Stromal cell of bone marrow (primary cell): ENCODE measurements at places on chromosomes 13 and 19.
A peak's percentile ranks its signal among the peaks of the same experiment; 100 is the strongest.

GRCh38 chr13:48160606-48161278, 65.8 kb upstream of the MED4 start:
- peak; percentile 73 for DNase-seq

DNA sequence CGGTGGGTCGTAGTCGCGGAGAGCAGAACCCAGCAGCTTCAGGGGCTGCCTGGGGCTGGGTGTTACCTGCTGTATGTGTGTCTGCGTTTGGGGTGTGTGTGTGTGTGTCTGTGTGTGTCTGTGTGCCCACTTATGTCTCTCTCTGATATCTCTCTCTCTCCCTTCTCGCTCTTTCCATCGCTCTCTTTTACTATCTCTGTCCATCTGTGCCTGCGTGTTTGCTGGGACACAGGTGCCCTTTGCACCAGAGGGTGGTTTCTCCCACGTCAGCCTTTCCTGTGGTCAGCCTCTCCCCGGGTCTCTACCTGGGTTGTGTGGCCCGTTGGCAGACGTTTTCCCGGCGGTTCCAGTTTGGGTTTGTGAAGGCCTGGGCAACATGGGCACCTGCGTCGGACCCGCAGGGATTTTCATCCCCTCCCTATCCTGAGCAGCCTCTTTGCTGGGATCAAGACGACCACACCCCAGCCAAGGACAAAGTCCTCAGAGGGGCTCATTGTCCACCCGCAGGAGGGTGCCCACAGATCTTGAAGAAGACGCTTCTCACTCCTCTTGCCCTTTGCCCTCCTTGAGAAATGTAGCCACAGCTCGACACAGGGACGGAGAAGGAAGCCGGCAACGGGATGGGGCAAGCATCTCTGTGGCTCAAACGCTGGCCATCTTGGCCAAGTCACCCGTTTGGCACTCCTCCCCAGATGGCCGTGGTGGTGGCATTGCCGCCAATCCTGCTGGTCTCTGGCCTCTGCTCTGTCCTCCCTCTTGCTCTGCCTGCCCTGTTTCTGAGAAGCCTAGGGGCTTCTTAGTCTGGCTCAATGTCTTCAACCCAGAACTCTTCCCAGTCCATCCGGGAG, 43.3 kb downstream of the ZNF146 start:
- DNase-seq = no peak

DNA sequence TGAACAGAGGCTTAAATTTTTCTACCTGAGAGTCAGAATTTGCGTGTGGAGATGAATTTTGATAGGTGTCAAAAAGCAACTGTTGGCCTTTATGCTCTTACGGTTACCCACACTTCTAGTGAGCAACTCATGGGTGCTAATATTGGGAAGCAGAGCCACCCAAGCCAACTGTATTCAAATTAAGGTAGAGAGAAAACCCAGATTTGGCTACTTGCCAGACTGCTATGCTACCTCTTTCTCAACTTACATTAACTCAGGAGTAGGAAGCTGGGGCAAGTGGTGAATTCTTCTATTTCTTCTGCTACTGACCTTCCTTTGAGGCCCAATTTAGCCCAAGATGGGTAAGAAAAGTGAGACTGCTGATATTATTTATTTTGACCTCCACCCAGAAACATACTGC, 83.9 kb downstream of the OLFM4 start:
- no peak for DNase-seq

DNA sequence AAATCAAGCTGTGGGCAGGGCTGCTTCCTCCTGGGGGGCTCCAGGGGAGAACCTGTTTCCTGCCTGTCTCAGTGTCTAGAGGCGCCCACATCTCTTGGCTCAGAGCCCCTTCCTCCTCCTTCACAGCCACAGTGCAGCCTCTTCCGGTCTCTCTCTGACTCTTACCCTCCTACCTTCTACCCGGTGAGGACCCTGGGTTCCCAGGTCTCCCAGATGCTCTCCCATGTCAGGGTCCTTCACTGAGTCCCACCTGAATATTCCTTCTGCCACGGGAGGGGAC, 153.1 kb downstream of the KDM4B start:
- DNase-seq = no peak

GRCh38 chr13:70622796-70623195, 514.5 kb upstream of the KLHL1 start:
- DNase-seq = no peak

DNA sequence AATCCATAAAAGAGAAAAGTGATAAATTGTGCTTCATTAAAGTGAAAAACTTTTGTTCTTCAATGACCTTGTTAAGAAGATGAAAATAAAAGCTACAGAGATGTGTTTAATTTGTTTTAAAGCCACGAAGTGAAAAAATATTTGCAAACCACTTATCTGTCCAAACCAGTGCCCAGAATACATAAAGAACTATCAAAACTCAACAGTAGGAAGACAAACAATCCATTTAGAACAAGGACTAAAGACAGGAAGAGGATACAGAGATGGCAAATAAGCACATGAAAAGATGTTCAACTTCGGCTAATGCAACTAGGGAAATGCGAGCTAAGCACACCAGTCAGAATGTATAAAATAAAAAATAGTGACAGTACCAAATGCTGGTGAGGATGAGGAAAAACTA, 15.0 kb downstream of the GJB6 start:
- DNase-seq = no peak

- DNase-seq = no peak
Observed at GRCh38 chr13:103961129-103961528, 894.9 kb upstream of the SLC10A2 start.

GRCh38 chr13:76832258-76832988, 53.8 kb downstream of the KCTD12 start:
- DNase-seq = no peak

DNA sequence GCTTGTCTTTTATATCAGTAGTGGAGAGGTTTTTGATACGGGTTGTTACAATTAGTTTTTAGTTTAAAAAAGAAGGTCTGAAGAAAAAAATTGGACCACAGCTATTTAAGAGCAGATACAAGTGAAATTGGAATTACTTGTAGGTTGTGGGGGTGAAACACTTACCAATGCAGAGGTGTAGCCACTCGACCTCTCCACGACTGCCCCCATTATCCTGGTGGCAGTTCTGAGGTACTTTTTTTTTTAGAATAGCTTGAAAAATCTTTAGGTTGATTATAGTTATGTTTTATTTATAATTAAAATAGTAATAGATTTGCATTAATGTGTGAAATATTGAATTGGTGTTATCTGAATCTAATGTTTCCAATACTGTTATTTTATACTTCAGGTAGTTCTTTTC, 60.7 kb downstream of the PAN3 start:
- no peak for DNase-seq

GRCh38 chr13:102878481-102878880, 32.6 kb downstream of the ERCC5 start:
- DNase-seq = no peak

DNA sequence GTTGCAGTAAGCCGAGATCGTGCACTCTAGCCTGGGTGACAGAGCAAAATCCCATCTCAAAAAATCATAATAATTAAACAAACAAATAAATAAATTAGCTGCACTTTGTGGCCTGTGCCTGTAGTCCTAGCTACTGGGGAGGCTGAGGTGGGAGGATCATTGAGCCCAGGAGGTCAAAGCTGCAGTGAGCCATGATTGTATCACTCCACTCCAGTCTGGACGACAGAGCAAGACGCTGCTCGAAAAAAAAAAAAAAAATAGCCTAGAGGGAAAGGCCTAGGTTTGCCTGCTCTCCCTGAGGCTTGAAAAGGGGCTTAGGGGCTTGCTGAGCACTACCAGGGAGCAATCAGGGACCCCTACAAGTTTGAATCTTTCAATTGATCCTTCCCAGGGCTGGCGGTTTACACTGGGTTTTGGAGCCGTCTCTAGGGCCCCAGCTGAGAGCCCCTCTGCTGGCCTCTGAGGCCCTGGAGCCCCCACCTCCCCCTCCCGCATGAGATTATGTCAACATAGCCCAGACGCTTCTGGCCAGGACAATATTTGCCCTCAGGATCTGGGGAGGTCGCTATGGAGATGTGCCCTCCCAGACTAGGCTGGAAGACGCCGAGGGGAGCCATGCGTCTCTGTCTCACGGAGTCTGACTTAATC, 10.4 kb upstream of the GIPR start:
- no peak for DNase-seq

- no peak for DNase-seq
Observed at GRCh38 chr13:68019901-68020300, 789.8 kb upstream of the PCDH9 start.

DNA sequence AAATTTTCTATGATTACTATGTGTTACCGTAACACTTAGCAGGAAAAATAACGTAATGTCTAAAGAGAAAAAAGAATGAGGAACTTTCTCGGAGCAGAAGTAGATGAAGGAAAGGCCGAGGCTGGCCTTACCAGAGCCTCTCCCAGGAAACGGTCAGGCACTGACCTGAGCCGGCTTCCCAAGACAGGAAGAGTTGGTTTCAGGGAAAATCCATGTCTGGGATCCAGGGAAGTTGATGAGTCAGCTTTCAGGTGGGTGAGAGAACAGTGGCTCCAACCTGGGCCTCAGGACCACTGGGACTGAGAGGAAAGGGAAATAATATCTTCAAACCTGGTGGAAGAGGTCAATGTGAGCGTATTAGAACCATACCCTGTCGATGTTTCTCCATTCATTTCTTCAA, 93.3 kb upstream of the UBL3 start:
- no peak for DNase-seq

GRCh38 chr13:106401081-106401480, 134.4 kb downstream of the EFNB2 start:
- no peak for DNase-seq

DNA sequence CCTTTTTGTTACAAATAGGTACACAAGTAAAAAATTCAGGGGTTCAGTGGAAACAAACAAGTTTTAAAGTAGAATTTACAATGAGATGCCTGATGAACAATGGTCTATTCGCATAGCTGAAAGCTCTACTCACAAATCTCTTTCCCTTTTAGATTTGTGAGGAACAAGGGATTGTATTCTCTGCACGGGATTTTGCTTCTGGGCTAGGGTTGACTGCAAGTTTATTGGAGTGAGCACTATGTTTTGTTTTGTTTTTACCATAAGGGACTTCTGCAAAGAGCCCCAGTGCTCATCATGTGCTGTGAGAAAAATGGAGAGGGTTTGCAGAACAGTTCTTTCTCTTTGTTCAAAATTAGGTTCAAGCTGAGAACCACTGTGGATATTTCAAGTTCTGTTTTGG, 160.5 kb downstream of the DLEU7 start:
- no peak for DNase-seq

DNA sequence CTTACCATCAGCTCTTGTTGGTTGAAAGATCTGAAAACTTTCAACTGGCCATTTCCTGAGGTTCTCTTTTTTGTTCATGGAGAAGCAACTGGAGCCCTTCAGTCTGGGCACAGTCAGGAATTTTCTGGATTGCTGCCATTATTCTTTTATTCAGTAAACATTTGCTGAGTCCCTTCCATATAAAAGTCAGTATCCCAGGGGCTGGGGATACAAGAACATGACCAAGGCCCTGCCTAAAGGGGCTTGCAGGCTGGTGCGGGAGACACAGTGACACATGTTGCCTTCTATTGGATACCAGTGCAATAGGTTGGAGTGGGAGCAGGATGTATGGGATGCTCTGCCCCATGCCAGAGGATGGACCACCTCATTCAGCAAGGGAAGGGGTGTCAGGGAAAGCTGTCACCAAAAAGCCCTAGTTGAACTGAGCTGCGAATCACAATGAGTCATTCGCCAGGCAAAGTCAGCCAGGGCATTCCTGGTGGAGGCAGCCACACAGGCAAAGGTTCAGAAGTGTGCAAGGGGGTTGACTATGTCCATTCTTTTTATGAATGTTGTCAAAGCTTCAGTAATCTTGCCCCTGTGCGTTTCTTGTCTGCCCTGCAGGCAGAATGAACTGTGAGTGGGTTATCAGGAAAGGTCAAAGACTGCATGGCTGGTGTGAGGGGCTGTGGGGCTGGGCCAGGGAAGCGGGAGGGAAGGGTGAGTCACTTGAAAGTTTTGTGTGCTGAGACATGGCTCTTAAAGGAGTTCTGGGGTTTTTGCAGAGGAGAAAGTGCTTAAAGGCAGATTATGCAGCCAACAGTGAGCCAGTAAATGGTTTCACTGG, 395.9 kb downstream of the KCNRG start:
- peak; percentile 78 for DNase-seq

DNA sequence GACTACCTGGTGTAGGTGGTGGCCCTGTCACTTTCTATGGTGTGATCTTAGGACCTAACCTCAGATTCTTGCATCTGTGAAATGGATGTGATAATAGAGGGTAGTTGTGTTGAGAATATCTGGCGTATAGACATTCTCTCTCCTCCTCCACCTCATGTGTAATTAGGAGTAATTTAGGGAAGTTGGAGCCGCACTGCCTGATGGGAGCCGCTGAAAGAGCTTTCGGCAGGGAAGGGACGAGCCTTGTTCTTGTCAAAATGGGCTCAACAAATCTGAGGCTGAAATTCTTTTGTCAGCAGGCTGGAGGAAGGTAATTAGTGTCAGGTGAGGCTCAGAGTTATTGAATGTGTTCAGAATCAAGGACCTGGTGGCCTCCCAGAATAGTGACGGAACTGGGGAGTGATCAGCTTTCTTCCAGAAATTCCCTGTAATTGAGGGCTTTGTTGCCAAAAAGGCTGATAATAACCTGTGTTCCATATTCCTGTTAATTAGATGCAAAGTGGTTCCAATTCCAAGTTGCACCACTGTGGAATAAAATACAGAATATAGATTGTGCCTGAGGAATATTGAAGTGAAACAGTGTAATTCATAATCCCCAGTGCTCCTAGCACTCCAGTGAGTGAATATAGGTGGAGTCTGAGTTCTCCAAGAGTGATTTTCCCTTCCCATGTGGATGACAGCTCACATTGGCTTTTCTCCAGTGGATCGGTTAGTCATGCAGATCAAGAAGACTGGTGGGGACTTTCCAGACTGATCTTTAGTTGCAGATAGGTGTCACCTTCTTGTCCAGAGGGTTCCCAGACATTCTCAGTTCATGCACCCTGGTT, 47.5 kb downstream of the SPATA13 start:
- peak; percentile 93 for DNase-seq

DNA sequence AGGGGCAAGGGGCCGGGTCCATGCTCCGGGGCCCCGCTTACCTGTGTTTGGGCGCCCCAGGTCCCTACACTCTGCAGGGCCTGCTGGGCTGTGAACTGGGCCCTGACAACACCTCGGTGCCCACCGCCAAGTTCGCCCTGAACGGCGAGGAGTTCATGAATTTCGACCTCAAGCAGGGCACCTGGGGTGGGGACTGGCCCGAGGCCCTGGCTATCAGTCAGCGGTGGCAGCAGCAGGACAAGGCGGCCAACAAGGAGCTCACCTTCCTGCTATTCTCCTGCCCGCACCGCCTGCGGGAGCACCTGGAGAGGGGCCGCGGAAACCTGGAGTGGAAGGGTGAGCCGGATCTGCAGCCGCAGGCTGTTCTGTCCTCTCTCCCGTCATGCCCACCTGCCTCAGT, 1.7 kb downstream of the FCGRT start:
- DNase-seq = no peak

DNA sequence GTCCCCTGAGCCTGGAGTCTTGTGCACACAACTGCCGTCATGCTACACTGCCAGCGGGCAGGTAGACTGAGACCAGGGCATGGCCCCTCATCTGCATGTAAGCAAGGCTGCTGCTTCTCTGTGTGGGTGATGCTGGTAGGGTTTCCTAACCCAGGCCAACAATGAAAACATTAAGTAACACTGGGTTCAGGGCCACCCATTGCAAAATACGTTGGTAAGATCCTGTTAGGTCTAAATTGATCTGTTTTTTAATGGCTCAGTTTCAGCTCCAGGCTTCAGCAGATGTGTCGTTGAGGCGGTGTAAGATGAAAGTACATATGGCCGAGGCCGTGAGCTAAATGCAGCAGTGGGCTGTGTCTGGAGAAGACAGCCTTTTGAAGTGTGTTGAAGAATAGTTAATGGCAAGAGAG, 383.4 kb downstream of the IRS2 start:
- DNase-seq = no peak
